ENCODE measurements at places on chromosomes 12 and 14.

DNA sequence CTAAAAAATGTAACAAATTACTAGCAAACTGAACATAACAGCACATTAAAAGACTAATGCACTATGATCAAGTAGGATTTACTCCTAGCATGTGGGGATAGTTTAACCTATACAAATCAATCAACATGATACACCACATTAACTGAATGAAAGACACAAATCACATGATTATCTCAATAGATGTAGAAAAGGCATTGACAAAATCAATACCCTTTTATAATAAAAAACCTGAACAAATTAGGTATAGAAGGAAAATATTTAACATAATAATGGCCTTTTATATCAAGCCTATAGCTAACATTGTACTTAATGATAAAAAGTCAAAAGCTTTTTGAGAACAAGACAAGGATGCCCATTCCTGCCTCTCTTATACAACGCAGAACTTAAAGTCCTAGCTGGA lies 540.0 kb downstream of the RERGL start:
- DNase-seq = no peak

DNA sequence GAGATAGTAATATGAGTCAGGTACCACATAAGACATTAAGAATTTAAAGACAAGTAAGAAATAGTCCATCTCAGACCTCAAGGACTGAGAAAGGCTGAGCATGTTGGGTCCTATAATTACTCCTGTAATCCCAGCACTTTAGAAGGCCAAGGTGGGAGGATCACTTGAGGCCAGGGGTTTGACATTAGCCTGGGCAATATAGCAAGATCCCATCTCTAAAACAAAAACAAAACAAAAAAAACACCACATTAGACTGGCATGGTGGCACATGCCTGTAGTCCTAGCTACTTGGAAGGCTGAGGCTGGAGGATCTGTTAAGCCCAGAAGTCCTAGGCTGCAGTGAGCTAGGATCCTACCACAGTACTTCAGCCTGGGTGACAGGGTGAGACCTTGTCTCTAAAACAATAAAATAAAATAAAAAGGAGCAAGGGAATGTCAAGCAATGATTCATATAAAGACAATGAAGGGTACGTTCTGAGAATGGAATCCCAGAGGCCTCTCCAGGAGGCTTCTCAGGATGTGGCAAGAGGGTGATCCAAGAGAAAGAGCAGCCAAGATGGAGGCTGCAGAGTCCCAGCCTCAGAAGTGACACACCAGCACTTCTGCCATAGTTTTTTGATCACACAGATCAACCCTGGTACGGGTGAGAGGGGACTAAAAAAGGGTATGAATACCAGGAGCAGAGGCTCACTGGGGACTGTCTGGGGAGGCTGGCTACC lies 206.4 kb downstream of the CRADD start:
- no peak for DNase-seq

DNA sequence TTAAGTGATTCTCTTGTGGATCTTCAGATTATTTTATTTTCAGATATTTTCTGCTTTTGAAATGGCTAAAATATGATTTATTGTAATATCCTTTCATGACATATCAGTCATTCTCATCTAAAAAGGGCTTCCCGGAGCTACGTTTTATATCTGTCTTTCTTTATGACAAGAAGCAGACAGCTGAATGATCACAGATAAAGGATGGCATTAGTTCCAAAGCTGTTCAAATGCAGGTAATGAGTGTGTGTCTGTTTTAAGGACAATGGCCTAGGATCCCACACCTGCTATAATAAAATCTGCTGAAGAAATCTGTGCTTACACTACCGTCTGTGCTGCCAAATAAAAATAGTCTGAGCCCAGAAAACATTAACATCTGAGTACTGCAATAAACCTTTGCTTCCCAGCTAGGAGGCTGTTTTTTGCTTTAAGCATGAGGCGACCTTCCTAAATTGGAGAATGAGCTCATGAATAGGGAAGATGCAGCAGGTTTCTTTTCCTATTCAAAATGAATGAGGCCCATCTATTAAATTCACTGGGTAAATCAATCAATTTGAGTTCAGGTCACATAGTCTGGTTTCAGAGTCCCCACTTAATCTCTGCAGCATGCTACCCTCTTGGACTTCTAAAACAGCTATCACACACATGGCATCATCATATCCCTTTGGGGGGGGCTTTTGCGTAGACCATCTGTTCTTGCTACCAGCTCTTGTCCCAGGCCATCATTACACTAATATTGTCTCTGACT lies 498.5 kb downstream of the NELL2 start:
- DNase-seq = no peak

GRCh38 chr14:73785336-73785833 lies 66.2 kb upstream of the PTGR2 start:
- DNase-seq = no peak

DNA sequence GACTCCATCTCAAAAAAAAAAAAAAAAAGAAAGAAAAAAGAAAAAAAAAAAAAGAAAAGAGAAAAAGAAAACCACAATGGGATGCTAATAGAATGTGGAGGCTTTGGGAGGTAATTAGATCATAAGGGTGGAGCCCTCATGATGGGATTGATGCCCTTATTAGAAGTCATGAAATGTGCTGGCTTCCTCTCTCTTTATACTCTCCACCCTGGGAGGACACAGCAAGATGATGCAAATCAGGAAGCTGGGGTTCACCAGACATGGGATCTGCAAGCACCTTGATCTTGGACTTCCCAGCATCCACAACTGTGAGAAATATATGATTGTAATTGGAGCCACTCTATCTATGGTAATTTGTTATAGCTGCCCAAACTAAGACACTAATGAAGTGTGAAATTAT lies 13.4 kb upstream of the DRAM1 start:
- no peak for DNase-seq

GRCh38 chr14:89227496-89227836 lies 189.6 kb downstream of the FOXN3 start:
- no peak for DNase-seq

- DNase-seq = no peak
These were observed 30.6 kb downstream of the NAA30 start for GRCh38 chr14:57420986-57421385.

DNA sequence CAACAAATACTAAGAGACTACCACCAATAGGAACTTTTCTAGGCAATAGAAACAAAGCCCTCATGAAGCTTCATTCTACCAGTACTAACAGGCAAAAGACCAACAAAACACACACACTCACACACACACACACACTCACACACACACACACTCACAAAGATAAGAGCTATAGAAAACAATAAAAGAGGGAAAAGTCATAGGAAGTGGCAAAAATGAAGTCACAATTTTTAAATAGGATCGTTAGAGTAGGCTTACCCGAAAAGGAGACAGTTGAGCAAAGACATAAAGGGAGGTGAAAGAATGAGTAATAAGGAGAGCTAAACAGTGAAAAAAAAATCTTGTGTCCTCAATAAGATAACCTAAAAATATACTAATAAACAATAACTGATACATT lies 66.5 kb downstream of the C2CD5 start:
- DNase-seq = no peak

GRCh38 chr12:127519779-127520178 lies 747.2 kb upstream of the TMEM132C start:
- no peak for DNase-seq

GRCh38 chr12:61530456-61530855 lies 729.7 kb upstream of the USP15 start:
- DNase-seq = no peak

GRCh38 chr12:113246478-113247122 lies 25.3 kb downstream of the TPCN1 start:
- DNase-seq = no peak

GRCh38 chr12:43004141-43004540 lies 414.6 kb upstream of the PRICKLE1 start:
- DNase-seq = no peak

GRCh38 chr14:55625481-55625880 lies 45.5 kb downstream of the KTN1 start:
- no peak for DNase-seq

- no peak for DNase-seq
These were observed 76.3 kb downstream of the MYRFL start for GRCh38 chr12:69901221-69901905.

GRCh38 chr12:99772274-99772673 lies 124.7 kb downstream of the GARIN6 start:
- DNase-seq = no peak

GRCh38 chr14:46581036-46581671 lies 70.4 kb downstream of the RPL10L start:
- peak; percentile 13 for DNase-seq

- no peak for DNase-seq
These were observed 57.2 kb upstream of the DLK1 start for GRCh38 chr14:100669468-100669867.

DNA sequence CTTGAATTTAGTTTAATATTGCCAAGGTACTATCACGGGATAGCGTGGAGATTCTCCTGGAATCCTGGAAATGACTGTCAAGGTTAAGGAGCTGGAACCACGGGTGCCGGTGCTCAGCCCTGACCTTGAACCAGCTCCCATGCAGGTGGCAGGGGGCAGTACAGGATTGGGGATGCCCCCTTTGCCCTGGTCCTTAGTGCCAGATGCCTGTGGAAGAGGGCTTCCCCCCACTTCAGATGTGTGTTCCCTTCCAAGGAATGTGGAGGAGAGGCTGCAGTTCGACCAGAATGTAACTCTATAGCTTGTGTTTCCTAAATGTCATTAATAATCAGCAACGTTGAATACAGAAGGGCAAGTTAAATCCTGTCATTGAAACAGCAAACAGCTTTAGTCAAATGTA lies 258.9 kb downstream of the VRK1 start:
- no peak for DNase-seq

GRCh38 chr12:76781321-76781720 lies 17.4 kb downstream of the ZDHHC17 start:
- no peak for DNase-seq

GRCh38 chr12:124566997-124567672 lies at the start of gene NCOR2:
Gene NCOR2 (minus strand): TSS chr12:124567612. CDS start chr12:124495251, 72,361 bp downstream.
- DNase-seq = peak; percentile 41

- peak; percentile 71 for DNase-seq
These were observed 34.7 kb downstream of the FBXL14 start for GRCh38 chr12:1559676-1560091.

DNA sequence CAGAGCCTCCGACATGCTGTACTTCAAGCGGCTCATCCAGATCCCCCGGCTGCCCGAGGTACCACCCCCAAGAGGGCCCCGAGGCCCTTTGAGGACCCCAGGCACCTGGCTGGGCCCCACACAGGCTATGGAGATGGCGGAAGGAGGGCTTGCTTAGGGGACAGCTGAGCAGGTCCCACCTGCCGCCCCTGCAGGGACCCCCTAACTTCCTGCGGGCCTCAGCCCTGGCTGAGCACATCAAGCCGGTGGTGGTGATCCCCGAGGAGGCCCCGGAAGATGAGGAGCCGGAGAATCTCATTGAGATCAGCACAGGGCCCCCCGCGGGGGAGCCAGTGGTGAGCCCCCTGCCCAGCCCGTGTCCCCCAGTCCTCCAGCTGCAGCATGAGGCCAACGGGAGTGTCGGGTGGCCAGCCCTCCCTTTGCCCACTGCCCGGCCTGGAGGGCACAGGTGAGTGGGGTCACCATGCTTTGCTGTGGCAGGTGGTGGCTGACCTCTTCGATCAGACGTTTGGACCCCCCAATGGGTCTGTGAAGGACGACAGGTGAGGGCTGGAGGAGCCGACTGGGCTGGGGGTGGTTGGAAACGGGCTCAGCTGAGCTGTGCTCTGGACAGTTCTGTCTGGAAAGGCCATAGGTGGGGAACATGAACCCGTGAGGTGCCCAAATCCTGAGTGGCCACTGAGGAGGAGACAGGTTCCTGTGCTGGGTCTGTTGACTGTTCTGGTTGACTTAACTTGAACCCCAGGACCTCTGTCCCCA lies 20.0 kb downstream of the HIP1R start:
- DNase-seq = no peak

DNA sequence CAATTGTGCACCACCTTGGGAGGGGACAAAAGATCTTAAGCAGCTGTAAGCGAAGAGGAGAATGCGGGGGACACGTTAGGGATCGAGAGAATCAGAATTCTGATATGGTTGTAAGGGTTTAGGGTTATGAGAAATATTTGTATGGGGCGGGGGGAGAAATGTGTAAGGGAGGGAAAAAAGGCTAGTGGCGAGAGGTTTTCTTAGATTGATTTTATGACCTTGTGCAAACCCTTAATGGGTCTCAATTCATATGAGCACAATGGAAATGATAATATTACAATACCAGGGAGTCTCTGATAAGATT lies 396 bp downstream of the NDUFA9 start:
- no peak for DNase-seq

- DNase-seq = no peak
These were observed 29.8 kb downstream of the GPATCH2L start for GRCh38 chr14:76181546-76181945.

- no peak for DNase-seq
These were observed 11.1 kb upstream of the METTL17 start for GRCh38 chr14:20978687-20979086.

DNA sequence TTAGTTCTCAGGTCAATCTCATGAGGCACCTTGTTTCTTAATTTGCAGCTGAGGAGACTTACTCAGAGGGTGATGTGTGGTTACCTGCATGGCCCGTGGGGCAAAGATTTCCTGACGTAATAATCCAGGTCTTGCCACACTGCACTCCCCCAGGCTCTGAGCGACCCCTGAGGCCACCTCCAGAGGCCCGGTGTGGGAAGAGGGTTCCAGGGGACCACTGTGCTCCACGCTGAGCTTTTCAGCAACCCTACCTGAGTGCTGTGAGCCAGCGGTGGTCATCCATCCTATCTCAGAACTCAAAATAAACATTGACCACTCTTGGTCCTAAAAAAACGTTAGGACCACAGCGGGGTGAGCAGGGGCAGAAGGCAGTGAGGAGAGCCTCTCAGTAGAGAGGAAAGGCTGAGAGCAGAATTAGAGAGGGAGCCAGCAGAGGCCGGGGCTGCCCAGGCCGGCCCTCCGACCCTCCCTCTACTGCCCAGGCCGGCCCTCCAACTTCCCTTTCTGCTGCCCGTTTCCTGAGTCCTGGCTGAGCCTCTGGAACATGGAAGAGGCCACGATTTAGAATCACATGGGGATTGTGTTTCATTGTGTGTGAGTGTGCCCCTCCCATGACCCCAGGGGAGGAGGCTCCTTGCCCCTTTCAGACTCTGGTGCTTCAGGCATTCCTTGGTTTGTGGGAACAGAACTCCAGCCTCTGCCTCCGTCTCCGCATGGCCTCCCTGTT lies 188.2 kb upstream of the DIO3 start:
- DNase-seq = no peak

- DNase-seq = no peak
These were observed 93.9 kb downstream of the FAR2 start for GRCh38 chr12:29242921-29243431.

DNA sequence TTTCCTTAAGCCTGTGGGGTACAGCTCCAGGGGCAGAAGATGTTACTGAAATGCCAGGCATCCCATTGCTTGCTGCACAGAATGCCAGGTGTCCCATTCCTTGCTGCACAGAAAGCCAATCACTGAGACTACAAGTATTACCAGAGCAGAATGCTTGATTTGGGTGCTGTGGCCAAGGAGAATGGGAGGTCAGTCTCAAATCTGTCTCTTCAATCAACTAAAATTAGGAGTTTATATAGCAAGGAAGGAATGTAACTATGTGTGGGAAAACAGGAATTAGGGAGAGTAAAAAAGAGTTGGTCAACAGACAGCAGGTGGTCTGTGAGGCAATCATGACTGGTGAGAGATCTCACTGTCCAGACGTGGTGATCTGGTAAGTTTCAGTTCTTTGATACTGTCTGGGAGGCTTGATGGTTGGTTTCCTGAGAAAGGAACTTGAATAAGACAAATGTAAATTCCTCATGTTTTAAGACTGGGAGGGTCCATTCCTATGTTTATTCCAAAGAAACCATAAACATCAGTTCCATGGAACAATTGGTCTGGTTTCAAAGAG lies 31.2 kb upstream of the VASH1 start:
- DNase-seq = no peak
